ENCODE measurements at places on chromosomes 6 and 20.

DNA sequence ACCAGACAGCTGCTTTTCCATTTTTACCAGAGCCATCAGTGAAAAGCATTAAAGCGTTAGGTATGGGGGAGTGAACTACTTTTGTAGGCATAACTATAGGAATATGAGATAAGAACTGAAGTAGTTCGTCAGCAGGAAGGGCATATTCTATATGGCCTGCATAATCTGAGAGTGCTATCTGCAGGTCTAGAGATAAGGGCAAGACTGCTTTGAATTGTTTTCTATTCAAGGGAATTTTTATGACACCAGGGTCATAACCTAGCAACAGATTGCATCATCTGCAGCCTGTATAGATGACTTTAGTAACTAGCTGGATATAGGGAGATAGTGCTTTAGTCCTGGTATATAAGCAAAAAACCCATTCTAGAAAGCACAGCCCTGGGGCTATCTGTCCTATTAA lies 437.3 kb upstream of the HTR1E start:
- no peak for DNase-seq

GRCh38 chr6:108578166-108578565 lies 17.4 kb downstream of the FOXO3 start:
- DNase-seq, result no peak

GRCh38 chr6:30824698-30825097 lies 59.6 kb upstream of the DDR1 start:
- DNase-seq, result no peak

DNA sequence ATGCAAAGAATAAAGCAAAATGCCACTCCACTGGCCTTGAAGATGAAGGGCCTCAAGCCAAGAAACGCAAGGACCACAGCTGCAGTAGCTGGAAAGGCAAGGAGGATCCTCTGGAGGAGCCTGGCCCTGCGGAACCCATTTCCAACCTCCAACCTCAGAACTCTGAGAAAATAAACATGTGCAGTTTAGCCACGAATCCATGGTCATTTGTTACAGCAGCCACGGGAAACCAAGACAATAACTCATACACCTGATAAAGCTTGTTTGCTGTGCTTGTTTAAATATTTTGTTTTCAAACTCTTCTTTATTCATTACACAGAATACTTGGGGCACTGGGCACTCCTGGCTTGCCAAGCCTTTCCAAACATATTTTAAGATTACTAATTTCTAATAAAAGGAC lies 10.4 kb downstream of the SERPINB6 start:
- DNase-seq, result no peak

DNA sequence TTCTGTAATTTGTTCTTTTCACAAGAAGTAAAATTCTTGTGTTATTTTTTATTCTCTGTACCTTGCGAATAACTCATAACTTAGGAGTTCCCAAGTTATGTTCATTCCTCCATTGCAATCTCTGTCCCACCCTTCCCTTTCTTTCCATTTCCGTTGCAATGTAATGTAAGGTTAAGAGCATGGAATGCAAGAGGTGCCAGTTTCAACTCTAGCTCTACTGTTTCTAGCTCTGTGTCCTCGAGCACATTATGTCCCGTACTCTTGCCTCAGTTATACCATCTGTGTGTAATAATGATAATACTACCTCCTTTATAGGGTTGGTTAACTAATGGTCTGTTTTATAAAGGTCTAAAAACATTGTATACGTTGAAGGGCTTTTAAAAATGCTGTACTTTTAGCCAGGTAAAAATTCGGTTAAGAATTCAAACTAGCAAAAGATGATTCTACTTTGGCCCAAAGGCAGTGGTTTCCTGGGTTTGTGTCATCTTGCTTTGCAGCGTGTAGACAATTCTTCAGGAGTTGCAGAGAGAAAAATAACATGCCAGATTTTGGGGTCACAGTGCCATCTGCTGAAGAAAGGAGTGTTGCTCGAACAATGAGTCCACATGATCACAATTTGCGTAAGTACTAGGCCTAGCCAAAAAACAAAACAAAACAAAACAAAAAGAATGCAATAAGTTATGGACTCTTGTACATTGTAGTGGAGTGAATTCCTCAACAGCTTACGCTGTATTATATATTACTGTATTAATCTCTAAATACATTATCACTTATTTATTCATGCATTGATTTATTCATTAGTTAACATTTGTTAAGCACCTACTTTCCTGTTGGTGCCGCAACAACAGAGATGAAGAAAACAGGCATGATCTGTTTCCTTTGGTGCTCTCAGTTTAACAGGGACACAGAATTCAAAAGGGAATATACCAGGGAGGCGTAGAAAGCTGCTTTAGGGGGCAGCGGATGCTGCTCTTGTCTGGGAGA lies 10.0 kb upstream of the PFDN4 start:
- no peak for DNase-seq

GRCh38 chr6:85132091-85132490 lies 317.8 kb upstream of the NT5E start:
- DNase-seq, result no peak

DNA sequence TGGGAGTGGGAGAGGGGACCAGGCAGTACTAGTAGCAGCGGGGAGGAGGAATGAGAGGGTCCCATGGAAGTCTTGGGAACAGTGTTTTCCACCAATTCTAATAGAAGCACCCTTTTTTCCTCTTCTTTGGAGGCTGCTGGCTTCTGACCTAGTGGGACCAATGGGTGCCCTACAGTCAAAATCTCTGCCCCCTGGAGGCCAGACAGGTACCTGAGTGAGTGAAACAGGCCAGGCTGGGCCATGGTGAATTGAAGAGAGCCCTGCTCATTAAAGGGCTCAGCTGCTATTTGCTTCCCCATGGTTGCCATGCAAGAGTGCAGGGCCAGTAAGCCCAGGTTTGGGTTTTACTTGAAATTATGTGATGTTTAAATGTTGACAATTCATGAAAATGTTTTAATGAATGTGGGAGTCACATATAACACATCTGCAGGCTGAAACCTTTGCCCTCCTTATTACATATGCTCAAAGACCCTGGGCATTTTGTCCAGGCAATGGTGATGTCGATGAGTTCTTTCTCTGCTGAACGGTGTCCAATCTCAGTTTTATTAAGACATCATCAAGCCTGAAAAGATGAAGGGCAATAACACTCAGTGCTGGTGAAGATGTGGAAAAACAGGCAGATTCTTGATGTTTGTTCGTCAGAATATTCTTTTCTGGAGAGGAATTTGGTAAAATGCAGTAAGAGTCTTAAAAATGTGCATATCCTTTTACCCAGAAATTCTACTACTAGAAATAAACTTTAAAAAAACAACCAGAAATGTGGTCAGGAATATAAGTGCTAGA lies 42.3 kb upstream of the OCSTAMP start:
- DNase-seq, result no peak

DNA sequence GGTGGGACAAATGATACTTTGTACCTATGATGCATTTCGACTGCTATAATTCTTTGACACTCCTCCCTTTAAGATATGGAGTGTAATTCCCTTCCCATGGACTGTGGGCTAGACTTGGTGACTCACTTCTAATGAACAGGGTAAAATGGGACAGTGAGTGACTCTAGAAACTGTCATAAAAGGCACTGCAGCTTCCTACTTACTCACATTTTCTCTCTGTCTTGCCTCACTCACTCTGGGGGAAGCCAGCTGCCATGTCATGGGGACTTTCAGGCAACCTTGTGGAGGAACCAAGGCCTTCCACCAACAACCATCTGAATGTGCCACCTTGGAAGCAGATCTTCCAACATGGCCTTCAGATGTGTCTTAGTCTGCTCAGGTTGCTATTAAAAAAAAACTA lies 12.9 kb upstream of the GFOD1 start:
- no peak for DNase-seq

DNA sequence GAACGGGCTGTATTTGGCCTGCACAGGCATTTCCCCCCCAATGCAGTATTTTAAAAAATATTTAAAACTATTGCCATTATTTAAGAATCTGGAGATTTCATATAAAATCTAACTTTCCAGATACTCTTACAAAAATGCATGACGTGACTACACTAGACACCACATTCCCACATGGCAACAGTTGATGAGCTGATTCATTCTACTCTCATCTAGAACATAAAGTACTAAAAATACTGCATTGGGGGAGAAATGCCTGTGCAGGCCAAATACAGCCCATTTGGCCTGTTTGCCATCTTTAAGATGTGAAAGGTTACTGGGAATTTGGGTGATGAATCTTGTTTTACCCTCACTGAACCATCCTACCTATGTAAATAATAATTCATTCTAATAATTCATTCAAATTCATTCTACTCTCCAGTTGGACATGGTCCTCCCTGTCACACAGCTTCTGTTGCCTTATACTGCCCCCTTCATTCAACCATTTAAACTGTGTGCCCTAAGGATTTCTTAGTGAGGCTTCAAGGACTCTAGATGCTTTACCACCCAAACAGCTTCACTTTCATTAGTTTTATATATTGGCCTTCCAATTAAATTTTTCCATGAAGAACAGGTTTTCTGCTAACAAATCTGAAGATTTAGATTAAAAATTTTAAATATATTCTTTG lies 6.9 kb upstream of the ZSCAN16 start:
- no peak for DNase-seq

DNA sequence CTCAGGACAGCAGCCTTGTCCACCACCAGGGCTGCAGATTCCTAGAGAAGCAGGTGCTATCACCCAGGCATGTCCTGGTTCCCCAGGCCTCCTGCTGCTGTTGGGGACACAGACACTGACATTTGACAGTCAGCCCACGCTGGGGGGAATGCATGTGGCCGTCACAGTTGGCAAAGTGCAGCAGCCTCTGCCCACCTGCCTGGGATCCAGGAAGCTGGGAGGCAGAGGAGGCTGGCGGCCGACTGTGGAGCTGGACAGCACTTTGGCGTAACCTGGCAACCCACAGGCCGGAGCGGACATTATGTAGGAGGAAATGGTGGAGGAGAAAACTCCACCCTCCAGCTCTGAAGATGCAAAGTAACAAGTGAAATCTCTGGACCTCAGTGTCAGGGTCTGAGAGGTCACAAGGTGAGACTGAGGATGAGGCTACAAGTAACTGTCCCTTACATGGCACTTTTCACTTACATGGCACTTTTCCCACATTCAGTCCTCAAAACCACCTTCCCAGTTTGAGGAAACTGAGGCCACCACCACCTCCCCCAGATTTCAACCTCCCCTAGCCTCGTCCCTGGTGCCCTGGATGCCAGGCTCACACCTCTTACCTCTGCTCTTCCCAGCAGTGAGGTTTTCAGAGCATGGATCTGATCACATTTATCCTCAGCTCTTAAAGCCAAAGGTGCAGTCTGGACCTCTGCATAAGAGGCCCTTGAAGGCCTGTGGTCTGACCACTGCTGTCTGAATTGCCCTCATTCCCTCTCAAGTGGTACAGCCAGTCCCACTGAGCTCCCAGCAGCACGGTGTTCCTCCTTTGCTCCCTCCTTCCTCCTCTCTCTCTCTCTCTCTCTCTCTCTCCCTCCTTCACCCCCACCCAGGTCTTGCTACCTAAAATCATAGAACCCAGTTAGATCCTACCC lies 8.7 kb downstream of the MAP1LC3A start:
- no peak for DNase-seq

DNA sequence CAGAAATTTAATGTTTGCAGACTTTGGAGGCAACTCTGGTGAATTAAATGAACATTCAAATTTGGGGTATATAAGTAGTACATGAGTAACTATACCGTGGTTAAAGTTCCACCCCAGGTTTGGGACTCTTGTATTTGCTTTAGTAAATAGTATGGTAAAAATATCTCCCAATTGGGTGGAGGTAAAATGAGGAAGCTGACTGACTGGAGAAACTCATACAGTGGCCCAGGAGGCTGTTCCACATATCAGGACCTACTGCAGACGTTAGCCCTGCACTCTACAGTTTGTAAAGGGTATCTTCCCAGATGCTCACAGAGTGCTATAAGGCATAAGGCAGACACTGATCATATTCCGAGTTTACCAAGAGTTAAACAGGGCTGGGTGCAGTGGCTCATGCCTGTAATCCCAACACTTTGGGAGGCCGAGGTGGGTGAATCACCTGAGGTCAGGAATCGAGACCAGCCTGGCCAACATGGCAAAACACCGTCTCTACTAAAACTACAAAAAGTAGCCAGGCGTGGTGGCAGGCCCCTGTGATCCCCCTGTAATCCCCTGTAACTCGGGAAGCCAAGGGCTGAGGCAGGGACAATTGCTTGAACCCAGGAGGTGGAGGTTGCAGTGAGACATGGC lies 53.7 kb downstream of the CPXM1 start:
- DNase-seq, result no peak

GRCh38 chr20:50408526-50409364 lies 101.4 kb upstream of the PTPN1 start:
- DNase-seq, result no peak

- DNase-seq, result no peak
These were observed 205.5 kb downstream of the TSHZ2 start for GRCh38 chr20:53177687-53178086.

- DNase-seq, result no peak
These were observed 443.1 kb upstream of the OPRM1 start for GRCh38 chr6:153595903-153596302.

GRCh38 chr6:14207448-14207847 lies 89.9 kb downstream of the CD83 start:
- DNase-seq, result no peak

DNA sequence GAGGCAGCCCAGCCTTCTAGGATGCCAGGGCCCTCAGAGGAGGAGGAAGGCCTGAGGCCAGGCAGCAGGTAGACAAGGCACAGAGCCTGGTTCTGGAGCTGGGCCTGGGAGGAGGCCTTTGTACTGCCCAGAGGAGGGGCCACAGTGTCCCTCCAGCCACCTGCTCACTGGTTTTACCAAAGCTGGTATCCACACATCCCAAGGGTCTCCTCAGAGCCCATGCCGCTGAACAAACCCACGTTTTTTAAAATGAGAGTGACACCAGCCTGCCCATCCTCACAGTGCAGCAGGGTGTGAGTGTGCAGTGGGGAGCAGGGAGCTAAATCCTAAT lies 162.7 kb downstream of the LY86 start:
- no peak for DNase-seq

DNA sequence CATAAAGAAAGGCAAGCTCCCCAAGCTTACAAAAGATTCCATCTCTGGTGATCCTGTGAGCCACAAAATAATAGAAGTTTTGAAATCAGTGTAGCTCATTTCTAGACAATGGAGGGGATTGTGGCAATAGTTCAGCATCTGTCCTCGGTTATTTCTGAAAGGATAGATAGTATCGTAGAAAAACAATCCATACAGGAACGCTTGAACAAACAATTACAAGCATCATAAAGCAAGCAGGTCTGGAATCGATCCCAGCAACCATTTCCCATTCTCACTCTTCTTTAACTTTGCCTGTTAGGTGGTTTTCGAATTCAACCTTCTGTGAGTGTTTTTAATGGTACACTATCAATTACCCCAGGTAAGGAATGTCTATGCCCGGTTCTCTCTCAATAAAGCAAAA lies 931.1 kb downstream of the KIF16B start:
- DNase-seq, result no peak

GRCh38 chr20:12605751-12606150 lies 403.0 kb upstream of the SPTLC3 start:
- DNase-seq, result no peak

Data from activated T-cell treated with anti-CD3 and anti-CD28 coated beads, Interleukin-2, amount 50 U/mL, for 1 hour (primary cell).